ENCODE measurements at places on chromosomes 13 and 19.

GRCh38 chr13:28558567-28558966 lies 63.6 kb upstream of the FLT1 start:
- DNase-seq, result no peak

DNA sequence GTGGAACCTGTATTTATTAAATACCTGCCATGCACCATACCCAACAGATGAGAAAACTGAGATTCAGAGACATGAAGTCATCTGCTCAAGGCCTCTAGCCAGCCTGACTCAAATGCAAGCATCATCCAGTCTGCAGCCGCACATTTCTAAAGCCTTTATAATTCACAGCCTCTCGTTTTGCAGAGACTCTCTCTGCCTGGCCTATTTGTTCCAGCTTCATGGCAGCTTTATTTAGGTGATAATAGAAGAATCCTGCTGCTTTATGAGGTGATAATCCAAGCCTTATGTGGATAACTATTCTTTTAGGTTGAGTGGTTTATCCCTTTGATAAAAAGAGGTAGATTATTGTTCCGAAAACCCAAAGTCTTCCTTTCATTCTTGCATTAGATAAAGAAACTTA lies 58.4 kb downstream of the OXGR1 start:
- no peak for DNase-seq

GRCh38 chr19:34577531-34578101 lies 96.1 kb downstream of the WTIP start:
- DNase-seq, result no peak

DNA sequence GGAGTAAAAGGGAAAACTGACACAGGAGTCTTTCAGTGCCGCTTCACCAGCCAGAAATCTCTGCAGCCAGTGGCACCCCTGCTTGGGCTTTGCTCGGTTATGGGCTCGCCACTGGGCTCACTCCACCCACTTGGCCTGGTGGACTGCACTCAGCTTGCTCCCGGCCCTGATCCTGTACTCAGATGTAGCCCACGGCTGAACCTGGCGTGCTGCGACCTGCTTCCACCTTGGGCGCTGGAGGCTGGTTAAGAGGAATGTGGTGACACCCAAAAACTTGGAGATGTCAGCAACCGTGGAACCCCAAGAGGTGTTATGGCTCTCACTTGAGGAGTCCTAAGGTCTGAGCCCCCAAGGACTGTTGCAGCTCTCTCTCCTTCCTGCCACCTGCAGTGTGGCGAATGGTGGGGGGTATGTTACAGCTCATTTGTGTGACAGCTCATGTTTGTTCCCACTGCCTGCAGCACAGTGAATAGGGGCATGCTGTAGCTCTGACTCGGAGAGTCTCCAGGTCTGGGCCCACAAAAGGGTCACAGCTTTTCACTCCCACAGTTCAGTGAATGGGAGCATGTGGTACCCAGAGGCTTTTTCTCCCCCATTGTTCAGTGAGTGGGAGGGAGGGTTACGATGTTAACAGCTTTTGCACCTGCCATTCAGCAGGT lies 1124.5 kb upstream of the ATXN8OS start:
- DNase-seq, result no peak

- no peak for DNase-seq
Observed at GRCh38 chr19:35459414-35460082, 11.5 kb downstream of the FFAR2 start.

DNA sequence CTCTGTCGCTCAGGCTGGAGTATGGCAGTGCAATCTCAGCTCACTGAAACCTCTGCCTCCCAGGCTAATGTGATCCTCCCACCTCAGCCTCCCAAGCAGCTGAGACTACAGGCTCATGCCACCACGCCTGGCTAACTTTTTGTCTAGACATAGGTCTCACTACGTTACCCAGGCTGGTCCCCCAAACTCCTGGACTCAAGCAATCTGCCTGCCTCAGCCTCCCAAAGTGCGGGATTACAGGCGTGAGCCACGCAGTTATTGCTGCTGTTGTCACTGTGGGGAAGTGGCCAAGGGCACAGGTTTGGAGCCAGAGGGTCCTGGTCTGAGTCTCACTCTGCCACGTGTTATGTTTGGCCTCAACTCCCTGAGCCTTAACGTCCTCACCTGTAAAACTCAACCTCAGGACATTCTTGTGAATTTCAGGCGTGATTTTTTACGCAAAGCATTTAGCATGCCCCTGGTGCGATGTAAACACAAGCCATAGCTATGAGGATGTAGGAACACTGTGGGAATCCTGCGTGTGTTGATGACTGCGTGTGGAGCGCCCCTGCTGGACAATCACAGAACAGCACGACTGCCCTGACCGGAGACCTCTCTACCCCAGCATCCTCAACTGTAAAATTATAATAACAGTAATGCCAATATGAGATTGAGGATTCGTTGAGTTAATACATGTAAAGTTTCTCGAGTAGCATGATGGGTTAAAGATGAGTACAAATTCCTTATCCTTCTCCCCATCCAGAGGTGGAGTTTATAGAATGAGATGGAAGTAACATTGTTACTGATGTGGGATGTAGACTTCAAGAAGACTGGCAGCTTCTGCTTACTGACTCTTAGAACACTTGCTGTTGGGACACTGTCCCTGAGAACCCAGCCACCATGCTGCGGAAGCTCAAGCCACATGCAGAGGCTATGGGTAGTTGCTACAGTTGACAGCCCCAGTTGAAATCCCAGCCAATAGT lies 41.8 kb upstream of the PNMA8B start:
- peak; percentile 21 for DNase-seq

GRCh38 chr19:9132422-9132821 lies 5.7 kb upstream of the OR7G3 start:
- no peak for DNase-seq

GRCh38 chr13:101835920-101836319 lies 383.4 kb downstream of the ITGBL1 start:
- no peak for DNase-seq

DNA sequence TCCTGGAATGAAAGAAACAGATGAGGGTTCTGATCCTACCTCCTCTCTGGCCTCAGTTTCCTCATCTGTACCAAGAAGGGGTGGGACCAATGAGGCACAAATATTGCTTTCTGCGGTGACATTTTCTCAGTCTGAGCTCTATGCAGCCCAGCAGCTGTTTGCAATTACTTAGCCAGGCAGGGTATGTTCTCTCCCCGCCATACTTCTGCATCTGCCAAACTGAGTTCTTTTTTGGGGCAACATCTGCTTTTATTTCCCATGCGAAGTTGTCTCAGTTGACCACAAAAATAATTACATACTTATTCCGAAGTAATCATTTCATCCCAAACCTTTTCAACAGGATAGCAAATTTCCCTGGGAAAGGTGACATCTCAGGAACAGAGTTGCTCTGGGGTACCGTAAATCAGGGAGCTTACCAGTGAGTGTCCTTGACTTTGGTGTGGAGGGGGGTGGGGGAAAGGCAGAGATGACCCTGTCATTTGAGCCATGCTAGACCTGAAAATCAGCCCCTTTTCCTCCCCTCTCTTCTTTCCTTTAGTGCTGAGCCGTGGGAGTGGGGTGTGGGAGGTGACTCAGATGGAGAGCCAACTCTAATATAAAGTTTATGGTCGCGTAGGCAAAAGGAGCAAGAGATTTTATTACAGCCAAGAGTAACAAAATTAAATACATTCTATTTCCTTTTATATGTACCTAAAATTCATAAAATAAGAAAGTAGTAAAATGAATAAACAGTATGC lies 165.7 kb upstream of the KL start:
- DNase-seq, result no peak

- DNase-seq, result no peak
Observed at GRCh38 chr19:53160350-53160749, 1.5 kb upstream of the ZNF347 start.

GRCh38 chr13:33519561-33520467 lies 234.3 kb upstream of the STARD13 start:
- no peak for DNase-seq

DNA sequence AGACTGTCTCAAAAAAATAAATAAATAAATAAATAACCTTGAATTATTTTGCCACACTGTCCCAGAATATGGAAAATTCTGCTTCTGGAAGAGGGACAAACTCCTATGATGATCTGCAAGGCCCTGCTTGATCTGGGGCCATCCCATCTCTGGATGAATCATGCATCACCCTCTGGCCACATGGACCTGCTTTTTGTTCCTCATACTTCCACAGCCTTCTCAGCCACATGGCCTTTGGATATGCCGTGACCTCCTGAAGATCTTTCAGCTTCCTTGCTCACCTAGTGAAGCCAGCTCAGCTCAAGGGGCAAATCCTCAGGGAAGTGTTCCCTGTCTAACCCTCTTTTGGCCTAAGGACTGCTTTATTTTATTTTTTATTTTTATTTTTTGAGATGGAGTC lies 10.3 kb downstream of the IER2 start:
- DNase-seq, result no peak

- no peak for DNase-seq
Observed at GRCh38 chr13:98223741-98224140, 46.7 kb upstream of the RNF113B start.

- peak; percentile 36 for DNase-seq
Observed at GRCh38 chr19:33819880-33820781, 23.5 kb downstream of the KCTD15 start.

- DNase-seq, result no peak
Observed at GRCh38 chr13:46995874-46996273, 99.0 kb upstream of the HTR2A start.

DNA sequence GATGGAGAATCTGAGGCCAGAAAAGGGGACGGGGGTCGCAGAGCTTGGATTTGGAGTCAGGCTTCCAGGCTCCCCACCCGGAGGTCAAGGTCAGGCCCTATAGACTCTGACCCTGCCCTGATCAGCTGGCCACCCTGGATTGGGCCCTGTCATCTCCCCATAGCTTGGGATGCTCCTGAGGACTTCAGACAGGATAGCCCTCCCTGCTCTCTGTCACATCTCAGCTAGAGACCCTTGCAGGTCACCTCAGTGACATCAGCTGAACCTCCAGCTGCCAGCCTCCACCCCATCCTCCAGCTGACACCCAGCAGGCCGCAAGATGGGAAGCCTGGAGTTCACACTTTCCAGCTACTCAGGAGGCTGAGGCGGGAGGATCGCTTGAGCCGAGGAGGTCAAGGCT lies 2.8 kb upstream of the TPM4 start:
- no peak for DNase-seq

DNA sequence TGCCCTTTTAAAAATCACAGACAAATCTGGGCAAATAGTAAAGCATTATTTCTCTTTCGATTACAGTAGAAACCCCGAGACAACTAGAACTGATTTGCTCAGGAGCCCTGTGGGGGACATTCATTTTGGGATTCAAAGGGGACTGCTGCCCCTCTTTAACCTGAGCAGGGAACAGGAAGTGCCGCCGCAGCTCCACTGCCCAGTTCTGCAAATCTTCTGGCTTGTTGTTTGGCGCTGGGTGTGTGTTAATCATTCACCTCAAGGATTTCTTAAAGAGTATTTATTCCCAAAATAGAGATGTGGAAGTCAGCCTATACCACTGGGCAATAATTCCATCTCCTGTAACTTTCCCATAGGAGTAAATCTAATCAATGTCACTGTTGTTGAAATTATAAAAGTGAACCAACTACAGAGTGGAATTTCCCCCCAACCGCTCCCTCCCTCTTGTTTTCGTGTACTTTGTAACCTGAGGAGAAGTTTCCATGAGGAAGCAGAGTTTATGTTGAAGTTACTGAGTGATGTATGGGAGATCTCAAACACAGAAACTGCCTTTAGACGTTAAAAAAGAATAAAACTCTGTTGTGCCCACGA lies 515.8 kb downstream of the KLF12 start:
- DNase-seq, result no peak

- no peak for DNase-seq
Observed at GRCh38 chr13:53241891-53242348, 213.3 kb downstream of the OLFM4 start.

DNA sequence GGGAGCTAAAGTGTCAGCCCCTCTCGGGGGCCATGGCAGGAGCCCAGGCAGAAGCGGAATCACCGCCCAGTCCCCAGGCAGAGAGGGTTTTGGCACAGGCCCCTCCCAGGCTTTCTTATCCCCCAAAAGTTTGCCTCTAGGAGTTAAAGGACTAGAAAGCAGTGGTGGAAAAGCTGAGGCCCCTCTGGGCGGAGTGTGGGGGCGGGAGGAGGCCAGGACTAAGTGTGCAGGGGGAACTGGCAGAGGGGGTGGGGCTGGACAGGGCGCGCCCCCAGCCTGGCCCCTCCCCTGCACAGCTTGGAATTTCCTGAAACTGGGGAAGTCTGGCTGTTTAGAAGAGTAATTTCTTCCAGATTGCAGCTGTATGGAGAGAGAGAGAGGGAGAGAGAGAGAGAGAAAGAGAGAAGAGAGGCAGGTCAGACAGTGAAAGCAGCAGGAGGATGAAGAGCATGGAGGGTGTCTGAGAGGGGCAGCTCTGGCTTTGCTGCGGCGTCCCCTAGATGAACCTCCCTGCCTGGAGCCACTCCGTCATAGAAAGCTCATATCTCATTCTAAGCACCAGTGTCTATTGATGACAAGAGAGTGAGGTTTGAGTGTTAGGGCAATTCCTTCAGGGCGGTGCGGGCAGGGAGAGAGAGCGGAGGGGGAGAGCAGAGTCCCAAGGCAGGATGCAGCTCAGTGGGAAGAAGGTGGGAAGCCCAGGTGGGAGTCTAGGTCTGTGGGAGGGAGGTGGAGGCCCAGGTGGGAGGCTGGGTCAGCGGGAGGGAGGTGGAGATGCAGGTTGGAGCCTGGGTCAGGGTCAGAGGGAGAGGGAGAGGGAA lies at the start of gene CDC42EP5:
Gene CDC42EP5 (minus strand): TSS at position 226 of the 821 bp plus-strand sequence. CDS start 7,749 bp downstream, outside the sequence.
- no peak for DNase-seq

DNA sequence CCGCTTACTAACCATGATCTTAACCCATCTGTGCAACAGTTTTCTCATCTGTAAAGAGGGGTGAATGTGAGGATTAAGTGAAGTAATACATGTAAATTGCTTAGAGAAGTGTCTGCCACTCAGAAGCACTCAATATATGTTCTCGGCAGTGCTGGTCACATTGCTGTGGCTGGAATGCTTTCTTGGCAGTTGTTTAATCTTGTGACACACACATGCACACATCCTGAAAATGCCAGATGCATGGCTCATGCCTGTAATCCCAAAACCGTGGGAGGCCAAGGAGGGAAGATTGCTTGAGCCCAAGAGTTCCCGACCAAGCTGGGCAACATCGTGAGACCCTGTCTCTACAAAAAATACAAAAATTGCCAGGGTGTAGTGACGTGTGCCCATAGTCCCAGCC lies 4.9 kb upstream of the DMKN start:
- no peak for DNase-seq

GRCh38 chr13:37486171-37486681 lies 112.3 kb downstream of the POSTN start:
- no peak for DNase-seq

DNA sequence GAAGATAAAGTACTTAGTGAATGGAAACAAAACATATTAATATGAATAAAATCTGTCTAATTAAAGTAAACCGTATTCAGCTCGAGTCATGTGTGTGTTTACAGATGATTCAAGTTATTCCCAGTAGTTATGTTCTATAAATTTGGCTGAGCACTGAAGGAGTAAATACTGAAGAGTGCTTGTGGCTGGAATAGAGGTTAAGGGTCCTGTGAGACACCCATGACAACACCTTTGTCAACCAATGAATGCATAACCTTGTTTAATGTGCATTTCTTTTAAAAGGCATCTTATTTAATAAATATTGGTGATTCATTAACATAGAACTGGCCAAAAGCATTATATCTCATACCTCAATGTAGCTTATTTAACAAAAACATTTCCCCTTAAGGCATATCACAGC lies 577.8 kb upstream of the SLITRK5 start:
- DNase-seq, result no peak
